ENCODE measurements at places on chromosomes 12 and 14.
A peak's percentile ranks its signal among the peaks of the same experiment; 100 is the strongest.

- no peak for DNase-seq
Observed at GRCh38 chr14:41825622-41826021, 218.9 kb downstream of the LRFN5 start.

GRCh38 chr14:100640471-100641273, 53.5 kb upstream of the BEGAIN start:
- peak; percentile 77 for DNase-seq

DNA sequence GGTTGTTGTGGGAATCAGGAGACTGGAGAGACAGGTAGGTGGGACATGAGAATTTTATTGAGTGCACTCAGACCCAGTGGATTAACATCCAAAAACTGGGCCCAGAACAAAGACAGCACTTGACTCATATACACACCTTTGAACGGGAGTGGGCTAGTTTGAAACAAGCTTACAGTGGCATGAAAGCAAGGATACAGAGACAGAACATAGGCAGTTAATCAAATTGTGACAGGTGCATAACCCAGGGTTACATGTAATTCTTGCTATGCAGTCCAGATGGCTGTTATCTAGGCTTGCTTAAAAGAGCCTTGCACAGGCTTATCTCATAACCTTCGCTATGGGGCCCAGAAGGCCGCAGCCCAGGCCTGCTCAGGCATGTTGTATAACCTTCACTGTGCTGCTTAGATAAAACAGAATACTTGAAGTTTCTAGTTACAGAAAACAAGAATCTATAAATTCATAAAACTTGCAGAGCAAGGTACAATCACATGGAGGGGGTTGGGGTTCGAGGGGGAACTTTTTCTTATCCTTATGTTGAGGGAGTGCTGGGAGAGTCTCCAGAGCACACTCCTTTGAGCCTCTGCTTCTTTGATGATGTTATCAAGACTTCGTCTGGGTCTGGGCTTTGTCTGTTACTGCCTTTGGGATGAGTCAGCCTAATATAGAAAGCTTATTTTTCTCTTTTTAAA, 81.7 kb downstream of the TNFAIP2 start:
- no peak for DNase-seq

GRCh38 chr12:132153501-132154340, 9.5 kb downstream of the NOC4L start:
- DNase-seq = peak; percentile 66

DNA sequence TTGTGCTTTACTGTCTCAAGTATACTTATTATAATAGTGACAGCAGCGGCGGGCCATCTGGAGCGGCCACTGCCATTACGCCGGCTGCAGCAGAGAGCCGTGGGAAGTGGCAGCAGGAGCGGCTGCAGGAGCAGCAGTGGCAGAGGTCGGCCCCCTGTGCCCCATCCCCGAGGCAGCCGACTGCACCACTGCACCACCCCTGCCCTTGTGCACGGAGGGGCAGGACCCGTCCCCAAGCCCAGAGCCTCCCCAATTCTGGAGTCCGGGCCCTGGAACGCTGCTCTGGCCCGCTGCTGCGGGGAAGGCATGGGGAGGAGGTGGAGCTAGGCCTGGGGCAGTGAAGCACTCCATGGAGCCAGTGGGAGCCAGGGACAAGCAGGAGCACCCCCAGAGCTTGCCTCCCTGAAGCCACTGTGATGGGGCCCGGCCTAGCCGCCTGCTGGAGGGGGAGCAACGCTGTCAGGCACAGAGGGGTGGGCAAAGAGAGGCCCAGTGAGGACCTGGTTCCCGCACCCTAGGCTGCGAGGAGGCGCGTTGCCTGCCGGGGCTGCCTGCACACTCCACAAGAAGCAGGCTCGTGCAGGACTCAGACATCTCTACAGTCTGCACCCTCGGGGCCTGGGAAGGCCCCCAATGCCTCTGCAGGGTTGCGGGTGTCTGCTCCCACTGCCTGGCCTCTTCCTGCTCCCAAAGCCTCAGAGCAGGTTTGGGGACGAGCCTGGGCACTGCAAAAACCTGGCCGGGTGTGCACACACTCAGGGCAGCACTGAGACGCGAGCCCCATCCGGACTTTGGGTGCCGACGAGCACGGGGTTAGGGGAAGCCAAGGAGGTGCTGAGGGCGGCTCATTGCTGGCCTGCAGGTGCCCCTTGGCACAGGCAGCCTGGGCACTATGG, 74.2 kb upstream of the RASSF8 start:
- DNase-seq = no peak

DNA sequence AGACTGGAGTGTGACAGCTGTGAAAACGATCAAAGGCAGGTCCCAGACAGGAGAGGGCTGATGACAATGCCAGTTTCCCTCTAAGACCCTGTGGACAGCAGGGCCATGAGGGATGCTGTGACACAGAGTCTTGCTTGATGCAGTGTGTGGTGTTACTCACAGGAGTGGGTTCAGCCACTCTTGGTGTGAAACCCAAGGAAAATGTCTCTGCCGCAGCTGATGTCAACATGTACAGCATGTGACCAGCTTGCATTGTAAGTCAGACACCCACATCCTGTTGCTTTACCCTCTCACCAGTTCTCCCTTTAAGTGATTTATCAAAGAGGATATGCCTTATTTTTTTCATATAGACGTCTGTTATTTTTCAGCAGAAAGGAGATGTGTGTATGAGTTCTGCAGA, 268.6 kb downstream of the BTG1 start:
- peak; percentile 95 for DNase-seq

DNA sequence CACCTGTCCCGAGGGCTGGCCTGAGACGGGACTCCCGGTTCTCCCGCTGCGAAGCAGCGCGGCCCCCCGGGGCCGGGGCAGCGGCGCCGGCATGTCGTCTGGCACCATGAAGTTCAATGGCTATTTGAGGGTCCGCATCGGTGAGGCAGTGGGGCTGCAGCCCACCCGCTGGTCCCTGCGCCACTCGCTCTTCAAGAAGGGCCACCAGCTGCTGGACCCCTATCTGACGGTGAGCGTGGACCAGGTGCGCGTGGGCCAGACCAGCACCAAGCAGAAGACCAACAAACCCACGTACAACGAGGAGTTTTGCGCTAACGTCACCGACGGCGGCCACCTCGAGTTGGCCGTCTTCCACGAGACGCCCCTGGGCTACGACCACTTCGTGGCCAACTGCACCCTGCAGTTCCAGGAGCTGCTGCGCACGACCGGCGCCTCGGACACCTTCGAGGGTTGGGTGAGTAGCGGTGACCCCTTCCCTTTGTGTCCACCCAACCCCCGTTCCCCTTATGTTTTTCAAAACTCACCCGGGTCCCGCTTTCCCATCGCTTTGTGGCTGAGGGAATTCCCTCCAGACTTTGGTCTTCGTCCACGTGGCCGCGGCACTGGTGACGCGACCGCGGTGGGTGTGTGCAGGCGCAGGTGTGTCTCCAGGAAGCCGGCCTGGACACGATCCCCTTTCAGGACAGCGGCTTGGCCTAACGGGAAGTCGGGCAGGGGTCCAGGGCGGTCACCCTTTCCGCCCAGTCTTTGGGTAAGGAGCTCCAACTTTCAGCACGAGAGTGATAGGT, 826 bp downstream of the PRKCH start:
- no peak for DNase-seq

GRCh38 chr12:24447678-24448077, 498.2 kb upstream of the SOX5 start:
- no peak for DNase-seq

- no peak for DNase-seq
Observed at GRCh38 chr14:105885561-105886320, 359.4 kb downstream of the TMEM121 start.

DNA sequence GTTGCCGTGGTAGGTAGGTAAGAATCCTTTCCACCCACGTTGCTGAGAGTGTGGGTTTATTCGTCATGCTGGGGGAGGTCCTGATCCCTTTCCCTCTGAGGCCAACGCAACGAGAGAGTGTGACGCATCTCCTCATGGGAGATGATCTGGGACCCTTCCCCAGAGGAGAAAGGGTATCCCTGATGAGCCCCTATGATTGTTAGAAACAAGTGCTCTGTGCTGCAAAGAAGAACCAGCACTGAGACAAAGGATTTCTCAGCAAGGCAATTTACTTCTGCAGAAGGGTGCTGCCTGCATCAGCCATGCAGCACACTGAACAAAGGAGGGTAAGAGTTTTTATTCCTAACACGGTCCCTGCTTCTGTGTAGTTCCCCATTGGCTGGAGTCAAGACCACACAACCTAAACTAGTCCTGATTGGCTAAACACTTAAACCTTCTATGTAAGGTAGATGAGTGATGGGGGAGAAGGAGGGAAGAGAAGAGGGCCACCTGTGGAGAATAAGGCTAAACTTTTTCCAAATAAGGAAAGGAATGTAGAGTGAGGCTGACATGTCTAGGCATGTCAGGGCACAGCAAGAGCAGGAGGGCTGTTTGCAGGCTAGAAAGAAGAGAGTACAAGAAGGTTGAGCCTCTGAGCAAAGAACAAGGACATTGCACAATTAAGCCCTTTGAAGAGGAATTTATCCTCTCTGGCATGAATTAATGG, 21.3 kb downstream of the CLEC2A start:
- no peak for DNase-seq

DNA sequence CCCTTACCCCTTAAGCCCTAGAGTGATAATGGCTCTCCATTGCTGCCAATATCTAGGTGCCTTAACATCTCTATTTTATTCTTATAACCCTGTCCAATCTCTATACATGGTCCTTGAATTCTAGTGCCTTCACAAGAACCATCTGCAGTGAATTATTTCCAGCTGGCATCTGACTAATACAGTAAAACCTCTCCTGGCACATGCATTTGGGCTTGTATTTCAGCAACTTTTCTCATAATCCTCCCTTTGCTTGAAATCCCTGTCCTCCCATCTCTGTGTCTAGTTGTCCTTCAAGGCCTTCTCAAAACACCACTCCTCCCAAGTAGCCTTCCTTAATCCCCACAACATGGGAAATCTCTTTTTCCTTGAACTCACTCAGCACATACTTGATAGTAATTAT, 14.2 kb upstream of the HMGA2 start:
- no peak for DNase-seq

GRCh38 chr14:29601616-29602015, 326.0 kb downstream of the PRKD1 start:
- DNase-seq = no peak

DNA sequence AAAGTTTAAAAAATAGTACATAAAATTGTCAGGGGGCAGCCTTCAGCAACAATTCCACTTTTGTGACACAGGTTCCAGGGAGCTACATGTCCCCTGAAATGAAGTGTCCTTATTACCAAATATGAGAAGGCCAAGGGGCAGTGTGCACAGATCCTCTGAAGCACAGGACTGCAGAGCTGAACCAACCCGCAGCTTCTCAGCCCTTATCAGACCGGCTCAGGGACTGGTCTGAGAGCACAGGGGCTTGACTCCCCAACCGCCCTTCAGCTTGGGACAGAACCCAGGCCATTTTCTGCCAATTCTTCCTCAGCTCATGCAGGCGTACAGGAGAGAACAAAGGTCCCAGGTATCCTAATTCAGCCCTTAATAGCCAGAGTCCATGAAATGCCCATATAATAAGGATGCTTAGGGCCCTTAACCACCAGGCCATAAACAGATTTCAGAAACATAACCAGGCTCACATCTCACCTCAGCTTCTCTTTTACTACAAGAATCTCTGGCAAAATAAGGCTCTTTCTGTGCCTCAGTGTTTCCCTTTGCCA, 221.3 kb downstream of the ANO2 start:
- DNase-seq = no peak

GRCh38 chr14:66359500-66359899, 126.7 kb upstream of the CCDC196 start:
- peak; percentile 36 for DNase-seq

DNA sequence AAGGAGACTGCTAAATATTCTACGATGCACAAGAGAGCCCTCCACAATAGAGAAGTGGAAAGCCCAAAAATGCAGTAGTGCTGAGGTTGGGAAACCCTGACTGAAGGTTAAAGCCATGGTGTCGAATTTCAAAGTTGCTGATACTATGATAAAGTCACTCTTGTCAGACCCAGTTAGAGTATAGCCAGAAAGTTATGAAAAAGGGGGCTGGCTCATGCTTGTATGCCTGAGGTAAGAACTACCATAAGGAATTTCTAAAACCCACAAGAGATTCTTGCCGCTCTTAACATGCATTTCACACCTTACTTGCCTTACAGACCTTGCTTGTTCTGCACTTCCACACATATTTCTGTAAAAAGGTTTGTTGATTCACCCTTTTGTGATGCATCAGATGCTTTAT, 184.6 kb downstream of the SLC6A15 start:
- DNase-seq = no peak

- DNase-seq = no peak
Observed at GRCh38 chr12:92155733-92156132, 10.1 kb upstream of the BTG1 start.
